ENCODE measurements at places on chromosomes 6 and 20.

DNA sequence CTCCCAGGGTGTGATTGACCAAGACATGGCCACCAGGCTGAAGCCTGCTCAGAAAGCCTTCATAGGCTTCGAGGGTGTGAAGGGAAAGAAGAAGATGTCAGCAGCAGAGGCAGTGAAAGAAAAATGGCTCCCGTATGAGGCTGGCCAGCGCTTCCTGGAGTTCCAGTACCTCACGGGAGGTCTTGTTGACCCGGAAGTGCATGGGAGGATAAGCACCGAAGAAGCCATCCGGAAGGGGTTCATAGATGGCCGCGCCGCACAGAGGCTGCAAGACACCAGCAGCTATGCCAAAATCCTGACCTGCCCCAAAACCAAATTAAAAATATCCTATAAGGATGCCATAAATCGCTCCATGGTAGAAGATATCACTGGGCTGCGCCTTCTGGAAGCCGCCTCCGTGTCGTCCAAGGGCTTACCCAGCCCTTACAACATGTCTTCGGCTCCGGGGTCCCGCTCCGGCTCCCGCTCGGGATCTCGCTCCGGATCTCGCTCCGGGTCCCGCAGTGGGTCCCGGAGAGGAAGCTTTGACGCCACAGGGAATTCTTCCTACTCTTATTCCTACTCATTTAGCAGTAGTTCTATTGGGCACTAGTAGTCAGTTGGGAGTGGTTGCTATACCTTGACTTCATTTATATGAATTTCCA, 4.6 kb upstream of the SNRNP48 start:
- DNase-seq = no peak
- no peaks in the 10 kb centered on the region for H3K27me3 ChIP-seq
- peaks cover 4% of the 10 kb centered on the region for H3K4me1 ChIP-seq
- H3K27ac ChIP-seq = no peak overlapping the region

DNA sequence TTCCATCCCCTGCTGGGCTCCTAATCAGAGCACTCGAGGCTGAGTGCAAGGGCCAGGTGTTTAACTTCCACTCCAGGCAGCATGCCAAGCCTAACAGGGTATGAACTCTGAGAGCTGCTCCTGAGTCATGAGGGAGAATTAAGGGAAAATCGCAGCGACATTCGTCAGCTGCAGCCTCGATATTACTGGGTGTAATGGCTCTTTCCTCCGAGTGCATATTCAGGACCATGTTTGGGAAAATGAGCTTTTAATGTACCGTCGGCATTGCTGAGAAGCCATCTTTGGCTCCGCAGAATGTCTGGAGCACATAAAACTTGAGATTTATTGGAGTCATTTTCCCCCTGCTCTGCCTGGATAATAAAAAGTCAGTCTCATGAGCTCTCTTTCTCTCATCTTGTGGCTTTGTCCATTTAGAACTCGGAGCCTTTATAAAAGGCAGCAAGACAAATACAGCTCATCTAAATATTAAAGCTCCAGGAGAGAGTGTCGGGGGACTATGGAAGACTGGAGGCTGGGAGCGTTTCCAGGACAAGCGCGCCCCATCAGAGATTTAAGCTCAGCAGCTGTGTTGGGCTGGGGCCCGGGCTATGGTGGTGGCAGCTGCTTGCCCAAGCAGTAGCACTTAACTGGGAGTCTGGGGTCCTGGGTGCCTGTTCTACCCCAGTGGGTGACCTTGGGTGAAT, 103.7 kb downstream of the TOX2 start:
- no peak overlapping the region for H3K27ac ChIP-seq
- H3K36me3 ChIP-seq = no peaks in the 10 kb centered on the region
- peaks cover 26% of the 10 kb centered on the region for H3K4me1 ChIP-seq

DNA sequence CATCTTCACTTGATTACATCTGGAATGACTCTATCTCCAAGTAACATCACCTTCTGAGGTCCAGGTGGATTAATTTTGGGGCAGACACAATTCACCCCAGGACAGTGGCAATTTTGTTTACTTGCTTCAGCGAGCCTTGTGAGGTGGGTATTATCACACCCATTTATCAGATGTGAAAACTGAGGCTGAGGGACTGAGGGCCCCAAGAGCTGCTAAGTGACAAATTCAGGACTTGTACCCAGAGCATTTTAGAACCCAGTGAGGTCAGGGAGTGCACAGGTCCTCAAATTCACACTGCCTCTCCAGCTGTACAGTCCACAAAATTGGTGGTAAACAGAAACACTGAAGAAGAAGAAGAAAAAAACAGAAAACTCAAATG, 125.2 kb upstream of the PMEPA1 start:
- no peaks in the 10 kb centered on the region for H3K27me3 ChIP-seq
- no peaks in the 10 kb centered on the region for H3K4me1 ChIP-seq
- no peak overlapping the region for H3K4me3 ChIP-seq
- no peaks in the 10 kb centered on the region for H3K36me3 ChIP-seq
- no peak for DNase-seq

DNA sequence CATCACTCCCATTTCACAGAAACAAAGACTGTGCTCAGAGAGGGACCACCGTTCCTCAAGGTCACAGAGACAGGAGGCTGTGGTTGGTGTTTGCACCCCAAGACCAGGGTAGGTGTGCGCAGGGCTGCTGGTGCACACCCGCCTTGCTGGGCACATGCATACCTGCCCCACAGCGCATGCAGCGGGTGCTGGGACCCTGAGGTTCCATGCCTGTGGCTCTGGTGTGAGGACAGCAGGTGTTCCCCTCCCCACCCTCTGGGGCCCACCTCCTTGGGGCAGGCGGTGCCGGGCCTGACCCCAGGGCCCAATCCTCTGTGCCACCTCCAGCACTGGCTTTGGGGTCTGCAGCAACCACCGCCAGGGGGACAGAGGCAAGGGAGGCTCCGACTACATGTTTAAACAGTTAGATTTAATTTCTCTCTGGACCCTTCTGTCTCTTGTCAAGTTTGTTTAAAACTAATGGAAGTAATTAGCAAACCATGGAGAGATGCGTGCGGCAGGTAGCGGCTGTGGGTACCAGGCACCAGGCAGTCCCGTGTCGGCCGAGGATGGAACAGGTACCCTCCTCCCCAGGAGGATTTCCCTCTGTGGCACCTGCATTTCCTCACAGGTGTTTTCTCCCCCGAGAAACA, 327.8 kb downstream of the TAF4 start:
- no peaks in the 10 kb centered on the region for H3K36me3 ChIP-seq
- H3K27ac ChIP-seq = no peak overlapping the region

GRCh38 chr6:107196152-107196551, 80.8 kb upstream of the BEND3 start:
- H3K27ac ChIP-seq = no peak overlapping the region
- H3K4me1 ChIP-seq = no peaks in the 10 kb centered on the region
- no peaks in the 10 kb centered on the region for H3K27me3 ChIP-seq
- H3K36me3 ChIP-seq = no peaks in the 10 kb centered on the region
- no peak for DNase-seq
- no peak overlapping the region for H3K4me3 ChIP-seq

GRCh38 chr6:91438570-91438969, 851.7 kb upstream of the MAP3K7 start:
- no peaks in the 10 kb centered on the region for H3K4me1 ChIP-seq
- no peak overlapping the region for H3K27ac ChIP-seq
- no peak overlapping the region for H3K4me3 ChIP-seq
- DNase-seq = no peak
- no peaks in the 10 kb centered on the region for H3K36me3 ChIP-seq

- H3K36me3 ChIP-seq = no peaks in the 10 kb centered on the region
- no peak for DNase-seq
- no peaks in the 10 kb centered on the region for H3K27me3 ChIP-seq
- H3K27ac ChIP-seq = no peak overlapping the region
- peaks cover 11% of the 10 kb centered on the region for H3K4me1 ChIP-seq
Observed at GRCh38 chr20:44166008-44166407, 21.0 kb downstream of the JPH2 start.

- no peaks in the 10 kb centered on the region for H3K27me3 ChIP-seq
- no peaks in the 10 kb centered on the region for H3K36me3 ChIP-seq
- DNase-seq = no peak
- H3K27ac ChIP-seq = no peak overlapping the region
- no peak overlapping the region for H3K4me3 ChIP-seq
Observed at GRCh38 chr6:45653117-45653883, 275.6 kb upstream of the SUPT3H start.

DNA sequence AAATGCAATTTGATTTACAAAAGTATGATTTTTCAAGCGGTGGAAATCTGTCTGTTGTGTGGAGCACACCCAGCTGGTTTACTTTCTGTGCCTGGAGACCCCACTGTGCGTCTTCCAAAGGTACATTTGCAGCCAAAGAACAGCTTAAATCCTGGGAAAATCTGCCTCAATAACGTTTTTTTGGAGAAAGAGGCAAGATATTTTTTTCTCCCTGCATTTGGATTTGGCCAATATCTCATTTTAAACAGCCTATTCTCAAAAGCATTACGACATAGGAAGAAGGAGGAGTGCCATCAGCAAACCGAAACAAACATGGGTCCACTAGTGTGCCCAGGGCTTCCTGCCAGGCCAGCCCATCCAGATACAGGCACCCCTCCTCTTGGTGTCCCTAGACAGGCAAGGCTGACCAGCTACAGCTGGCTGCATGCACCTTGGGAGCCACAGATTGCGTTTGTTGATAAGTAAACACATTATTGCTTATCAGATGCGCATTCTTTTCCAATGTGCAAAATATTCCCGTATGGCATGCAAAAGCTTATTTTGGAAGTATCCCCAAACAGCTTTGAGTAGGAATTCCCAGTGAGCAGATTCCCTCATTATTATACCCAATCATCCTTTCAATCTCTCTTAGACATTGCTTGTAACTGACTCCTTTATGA, 184.5 kb upstream of the MARCKS start:
- H3K4me3 ChIP-seq = no peak overlapping the region
- H3K27ac ChIP-seq = peak overlapping the region; percentile 52
- H3K36me3 ChIP-seq = no peaks in the 10 kb centered on the region
- peak; percentile 67 for DNase-seq

GRCh38 chr20:54606380-54606779, 131.0 kb downstream of the DOK5 start:
- H3K36me3 ChIP-seq = no peaks in the 10 kb centered on the region
- H3K27ac ChIP-seq = no peak overlapping the region
- no peaks in the 10 kb centered on the region for H3K4me1 ChIP-seq
- no peak overlapping the region for H3K4me3 ChIP-seq
- H3K27me3 ChIP-seq = no peaks in the 10 kb centered on the region
- no peak for DNase-seq

GRCh38 chr6:146962329-146962728, 241.9 kb upstream of the STXBP5 start:
- DNase-seq = peak; percentile 81
- no peaks in the 10 kb centered on the region for H3K27me3 ChIP-seq
- H3K4me3 ChIP-seq = no peak overlapping the region
- H3K4me1 ChIP-seq = no peaks in the 10 kb centered on the region
- no peaks in the 10 kb centered on the region for H3K36me3 ChIP-seq
- H3K27ac ChIP-seq = no peak overlapping the region

- H3K4me3 ChIP-seq = no peak overlapping the region
- no peak overlapping the region for H3K27ac ChIP-seq
- H3K4me1 ChIP-seq = peaks cover 11% of the 10 kb centered on the region
- DNase-seq = no peak
- no peaks in the 10 kb centered on the region for H3K27me3 ChIP-seq
Observed at GRCh38 chr20:420721-421574, 12.8 kb downstream of the RBCK1 start.

DNA sequence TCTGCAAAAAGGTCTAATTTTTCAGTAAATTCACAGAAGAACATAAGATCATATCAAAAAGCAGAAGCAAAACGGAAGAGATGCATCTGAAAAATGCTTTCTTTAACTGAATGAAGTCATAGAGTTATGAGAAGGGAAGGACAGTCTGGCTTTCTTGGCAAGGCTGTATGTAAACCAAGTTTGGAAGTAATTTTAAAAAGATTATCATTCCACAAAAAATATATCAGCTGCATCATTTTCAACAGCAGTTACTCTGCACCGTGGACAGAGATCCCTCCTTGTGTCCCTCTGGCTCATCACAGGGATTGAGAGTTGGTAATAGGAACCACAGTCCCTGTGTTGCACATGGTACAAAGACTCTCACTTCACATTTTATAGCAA, 258.5 kb downstream of the HIVEP2 start:
- H3K27ac ChIP-seq = no peak overlapping the region
- no peaks in the 10 kb centered on the region for H3K4me1 ChIP-seq
- H3K4me3 ChIP-seq = no peak overlapping the region
- no peak for DNase-seq
- no peaks in the 10 kb centered on the region for H3K27me3 ChIP-seq
- H3K36me3 ChIP-seq = no peaks in the 10 kb centered on the region

DNA sequence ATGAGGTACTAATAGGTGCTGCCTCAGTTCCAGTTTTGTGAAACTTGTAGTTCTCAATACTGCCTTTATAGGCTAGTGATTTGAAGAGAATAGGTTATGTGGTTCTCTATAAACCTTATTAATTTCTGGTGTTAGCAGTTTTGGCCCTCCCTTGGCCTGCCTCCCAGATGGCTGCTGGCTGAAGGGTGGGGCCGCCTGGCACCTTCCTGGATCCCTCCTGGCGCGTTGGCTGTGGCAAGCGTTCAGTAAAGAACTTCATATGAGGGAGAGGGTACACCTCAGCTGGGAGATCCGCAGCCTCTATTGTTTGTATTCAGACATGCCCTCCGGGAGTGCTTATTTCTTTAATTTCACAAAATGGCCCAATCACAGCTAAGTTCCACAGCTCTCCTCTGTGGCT, 51.9 kb downstream of the FAM120B start:
- no peak overlapping the region for H3K27ac ChIP-seq
- no peak overlapping the region for H3K4me3 ChIP-seq
- no peaks in the 10 kb centered on the region for H3K36me3 ChIP-seq

GRCh38 chr6:53581856-53582255, 37.0 kb upstream of the GCLC start:
- no peaks in the 10 kb centered on the region for H3K27me3 ChIP-seq
- no peak for DNase-seq
- no peak overlapping the region for H3K4me3 ChIP-seq
- H3K27ac ChIP-seq = no peak overlapping the region
- H3K36me3 ChIP-seq = no peaks in the 10 kb centered on the region
- H3K4me1 ChIP-seq = no peaks in the 10 kb centered on the region

DNA sequence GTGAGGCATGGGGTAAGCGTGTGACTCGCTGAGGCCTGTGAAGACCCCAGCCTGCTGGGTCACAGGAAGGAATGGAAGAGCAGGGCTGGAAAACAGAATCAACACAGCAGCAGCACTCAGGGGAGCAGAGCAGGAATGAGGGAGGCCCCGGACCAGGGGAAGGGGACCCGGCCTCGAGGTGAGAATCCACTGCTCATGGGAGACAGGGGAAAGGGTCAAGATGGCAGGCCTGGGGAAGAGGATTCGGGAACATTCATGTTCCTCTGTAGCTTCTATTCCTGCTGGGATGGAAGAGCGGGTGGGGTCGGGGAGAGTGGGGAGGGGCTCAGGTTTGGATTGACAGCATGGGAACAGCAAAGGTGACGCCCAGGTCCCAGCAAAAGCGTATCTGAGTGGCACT, 59.4 kb downstream of the NPEPL1 start:
- no peak overlapping the region for H3K4me3 ChIP-seq
- no peaks in the 10 kb centered on the region for H3K36me3 ChIP-seq
- no peak overlapping the region for H3K27ac ChIP-seq
- H3K4me1 ChIP-seq = no peaks in the 10 kb centered on the region
- no peaks in the 10 kb centered on the region for H3K27me3 ChIP-seq

Measured in adrenal gland (tissue), 19 donors.